Stimulated activated naive B cell treated with anti-CD40 and anti-IgM and Interleukin-4, amounts not matched to agents 10 μg/mL and 1 μg/mL and 100 μg/mL, for 72 hours (primary cell): ENCODE measurements at places on chromosomes 3 and 15.

GRCh38 chr3:48637305-48637704 lies 2.0 kb upstream of the SLC26A6 start:
- DNase-seq: no peak

- DNase-seq: no peak
These were observed 1.5 kb upstream of the AMOTL2 start for GRCh38 chr3:134375582-134376384.

DNA sequence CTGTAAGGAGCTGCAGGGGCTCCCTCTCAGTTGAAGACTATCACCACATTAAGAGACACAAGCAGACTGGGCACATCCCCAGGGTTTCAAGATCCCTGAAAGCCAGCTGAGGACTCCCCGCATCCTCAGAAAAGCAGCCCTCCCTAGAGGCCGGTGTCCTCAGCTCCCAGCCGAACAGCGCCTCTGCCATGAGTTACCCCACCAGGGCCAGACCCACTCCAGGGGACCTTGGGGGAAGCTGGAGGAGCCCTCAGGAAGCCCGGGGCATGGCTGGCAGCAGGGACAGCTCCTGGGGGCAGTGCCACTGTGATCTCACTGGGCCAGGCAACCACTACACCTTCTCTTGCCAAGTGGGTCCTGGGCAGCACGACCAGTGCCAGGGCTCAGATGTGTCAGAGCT lies 8.1 kb downstream of the KLF15 start:
- no peak for DNase-seq

DNA sequence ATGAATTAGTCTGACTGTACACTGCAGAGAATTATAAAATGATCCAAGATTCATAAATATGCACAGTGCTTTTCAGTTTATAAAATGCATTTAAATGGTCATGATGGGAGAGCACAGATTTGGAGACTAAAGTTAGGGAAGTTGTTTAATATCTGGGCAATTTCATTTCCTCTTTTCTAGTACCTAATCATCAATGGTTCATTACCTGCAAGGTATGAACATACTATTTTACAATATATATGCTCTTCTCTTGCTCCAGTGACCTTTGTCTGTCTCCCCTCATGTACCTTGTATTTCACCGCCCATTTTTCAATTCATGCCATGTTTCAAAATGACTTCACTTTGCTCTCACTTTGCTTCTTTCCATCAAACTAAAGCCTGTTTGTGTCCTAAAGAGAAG lies 114.5 kb downstream of the SUCNR1 start:
- no peak for DNase-seq

DNA sequence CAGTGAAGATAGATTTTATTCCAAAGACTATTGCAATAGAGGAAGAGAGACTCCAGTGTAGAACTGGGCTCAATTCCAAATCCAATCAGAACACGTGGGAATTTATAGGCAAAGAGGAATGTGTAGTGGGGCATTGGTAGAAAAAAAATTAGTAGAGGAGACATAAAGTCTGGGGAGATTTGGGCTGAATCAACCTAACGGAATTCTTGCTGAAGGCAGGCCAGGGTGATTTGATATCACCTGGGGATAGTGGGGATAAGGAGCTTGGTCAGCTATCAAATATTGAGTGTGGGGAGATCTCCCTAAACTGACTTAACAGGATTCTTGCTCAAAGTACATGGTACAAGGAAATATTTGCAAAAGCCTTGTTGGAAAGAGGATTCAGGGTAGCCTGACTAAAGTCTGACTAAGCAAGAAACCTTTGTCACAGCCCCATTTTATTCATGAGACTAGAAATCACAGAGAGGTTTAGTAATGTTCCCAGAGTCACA lies 29.6 kb downstream of the SST start:
- no peak for DNase-seq

DNA sequence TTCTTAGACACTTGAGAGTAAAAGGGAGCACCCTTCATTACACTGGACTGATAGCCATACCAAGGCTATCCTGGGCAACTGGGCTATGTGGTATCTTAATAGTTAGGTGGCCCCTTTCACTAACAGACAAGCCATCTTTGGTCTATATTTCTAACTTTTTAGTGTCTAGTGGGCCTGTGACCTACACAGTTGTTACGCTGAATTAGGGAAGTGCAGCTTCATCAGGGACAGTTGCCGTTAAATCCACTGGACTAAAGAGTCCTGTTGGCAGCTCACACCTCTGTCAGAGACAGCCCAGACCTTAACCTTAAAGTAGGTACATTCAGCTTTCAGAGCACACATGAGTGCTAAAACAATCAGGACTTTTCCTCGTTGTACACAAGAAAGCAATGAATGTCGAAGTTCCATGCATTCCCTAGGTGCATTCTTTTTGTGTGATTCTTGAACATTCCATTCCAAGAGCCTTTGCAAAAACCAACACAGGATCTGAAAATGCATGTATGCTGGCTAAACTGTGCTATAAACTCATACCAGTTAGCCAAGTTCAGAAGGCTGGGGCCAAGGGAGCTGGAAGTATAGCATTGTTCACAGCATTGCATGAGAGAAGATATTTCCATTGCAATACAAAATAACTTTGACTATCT lies 230.2 kb upstream of the EIF1B start:
- DNase-seq: no peak

DNA sequence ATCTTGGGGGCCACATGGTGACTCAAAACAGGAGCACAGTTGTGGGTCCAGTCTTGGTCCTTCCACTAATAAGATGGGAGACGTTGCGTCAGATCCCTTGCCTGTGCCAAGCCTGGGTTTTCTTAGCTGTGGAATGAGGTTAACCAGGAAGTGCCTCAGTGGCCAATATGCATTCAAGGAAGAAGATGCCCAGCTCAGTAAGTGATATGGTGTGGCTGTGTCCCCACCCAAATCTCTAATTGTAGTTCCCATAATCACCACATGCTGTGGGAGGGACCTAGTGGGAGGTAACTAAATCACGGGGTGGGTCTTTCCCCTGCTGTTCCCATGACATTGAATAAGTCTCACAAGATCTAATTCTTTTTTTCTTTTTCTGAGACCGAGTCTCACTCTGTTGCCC lies 6.4 kb downstream of the ALG1L2 start:
- DNase-seq: no peak

DNA sequence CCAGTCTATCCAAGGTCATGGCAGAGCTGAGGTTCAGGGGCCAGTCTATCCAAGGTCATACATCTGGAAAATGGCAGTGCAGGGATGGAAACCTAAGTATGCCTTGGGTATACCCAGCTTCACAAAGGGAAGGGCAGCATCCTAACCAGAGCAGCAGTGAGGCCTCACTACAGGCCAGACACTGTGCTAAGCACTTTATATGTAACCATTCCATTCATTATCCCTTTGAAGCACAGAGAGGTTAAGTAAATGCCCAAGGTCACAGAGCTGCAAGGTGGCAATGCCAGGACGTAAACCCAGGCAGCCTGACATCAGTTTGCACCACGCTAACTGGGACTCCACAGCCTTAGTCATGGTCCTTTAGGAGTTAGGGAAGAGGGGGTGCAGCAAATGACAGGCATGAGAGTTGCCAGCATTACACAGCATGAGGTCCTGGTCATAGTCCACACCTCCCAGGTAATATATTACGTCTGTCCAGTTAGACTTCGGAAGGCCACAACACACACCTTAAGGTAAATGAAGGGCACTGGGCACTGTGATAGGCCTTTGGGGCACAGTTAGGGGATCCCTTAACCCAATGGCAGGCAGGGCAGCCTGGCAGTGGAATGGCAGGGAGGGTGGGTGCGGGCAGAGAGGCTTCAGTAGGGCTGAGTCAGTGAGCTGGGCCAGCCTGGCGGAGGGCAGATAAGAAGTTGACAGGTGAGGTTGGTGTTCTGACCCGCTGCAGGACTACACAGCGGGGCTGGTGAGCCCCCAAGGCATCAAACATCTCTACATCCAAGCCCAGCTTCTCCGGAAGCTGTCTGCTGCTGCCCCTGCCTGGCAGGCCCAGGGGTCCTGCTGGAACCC lies 21.1 kb upstream of the CORO2B start:
- no peak for DNase-seq

DNA sequence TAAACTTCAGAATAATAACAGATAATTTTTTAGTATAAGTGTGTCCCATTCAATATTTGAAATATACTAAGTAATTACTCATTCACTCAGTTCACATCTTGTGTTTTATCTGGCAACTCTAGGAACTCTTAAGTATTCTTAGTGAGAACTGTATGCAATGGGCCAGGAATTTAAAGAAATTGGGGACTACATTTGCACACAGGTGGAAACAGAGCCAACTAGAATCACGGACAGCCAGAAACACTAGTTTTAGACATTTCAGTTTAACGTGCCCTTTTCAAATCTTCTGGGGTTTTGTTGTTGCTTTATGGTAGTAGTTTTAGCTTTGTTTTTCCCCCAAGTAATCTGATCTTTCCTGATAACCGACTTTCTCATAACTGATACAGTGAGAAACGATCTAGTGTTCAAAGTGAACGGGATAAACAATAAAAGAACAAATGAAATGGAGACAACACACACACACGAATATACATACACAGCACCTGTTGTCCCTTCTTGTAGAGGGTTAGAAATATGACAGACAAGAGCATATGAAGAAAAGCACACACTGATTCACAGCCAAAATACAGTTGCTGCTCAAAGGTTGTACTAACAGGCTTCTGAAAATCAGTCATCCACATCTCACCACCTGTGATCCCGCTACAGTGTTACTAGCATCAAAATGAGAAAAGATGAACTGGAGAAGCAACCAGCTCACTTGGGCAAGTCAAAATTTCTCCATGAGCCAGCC lies 167.0 kb downstream of the FMN1 start:
- DNase-seq: no peak

DNA sequence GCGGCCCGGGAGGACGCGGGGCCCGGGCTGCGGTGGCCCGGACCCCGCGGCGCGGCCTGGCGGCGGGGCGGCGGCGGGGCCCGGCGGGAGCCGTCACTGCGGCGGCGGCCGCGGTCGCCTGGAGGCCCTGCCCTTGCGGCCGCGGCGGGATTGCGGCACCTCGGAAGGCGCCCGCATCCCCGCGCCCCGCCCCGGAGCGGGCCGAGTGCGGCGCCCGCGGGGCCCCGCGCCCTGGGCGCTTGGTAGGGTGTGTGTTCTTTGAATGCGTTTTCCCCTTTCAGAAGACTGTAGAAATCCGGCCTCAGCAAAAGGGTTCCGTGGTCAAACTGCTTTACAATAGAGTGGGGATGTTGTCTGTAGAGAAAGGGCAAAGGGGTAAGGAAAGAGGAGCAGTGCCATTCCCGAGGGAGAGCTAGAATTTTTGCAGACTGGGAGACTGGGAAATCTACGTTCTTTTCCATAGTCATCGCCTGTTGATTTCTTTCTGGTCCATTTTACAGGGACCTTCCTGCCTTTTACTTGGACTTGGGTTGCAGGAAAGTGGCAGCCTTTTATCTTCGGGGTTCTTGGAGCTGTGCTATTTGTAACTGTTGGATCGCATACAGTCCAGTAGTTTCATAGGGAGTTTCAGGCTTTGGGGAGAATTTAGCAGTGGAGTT lies 630 bp downstream of the SNRK start:
- no peak for DNase-seq

DNA sequence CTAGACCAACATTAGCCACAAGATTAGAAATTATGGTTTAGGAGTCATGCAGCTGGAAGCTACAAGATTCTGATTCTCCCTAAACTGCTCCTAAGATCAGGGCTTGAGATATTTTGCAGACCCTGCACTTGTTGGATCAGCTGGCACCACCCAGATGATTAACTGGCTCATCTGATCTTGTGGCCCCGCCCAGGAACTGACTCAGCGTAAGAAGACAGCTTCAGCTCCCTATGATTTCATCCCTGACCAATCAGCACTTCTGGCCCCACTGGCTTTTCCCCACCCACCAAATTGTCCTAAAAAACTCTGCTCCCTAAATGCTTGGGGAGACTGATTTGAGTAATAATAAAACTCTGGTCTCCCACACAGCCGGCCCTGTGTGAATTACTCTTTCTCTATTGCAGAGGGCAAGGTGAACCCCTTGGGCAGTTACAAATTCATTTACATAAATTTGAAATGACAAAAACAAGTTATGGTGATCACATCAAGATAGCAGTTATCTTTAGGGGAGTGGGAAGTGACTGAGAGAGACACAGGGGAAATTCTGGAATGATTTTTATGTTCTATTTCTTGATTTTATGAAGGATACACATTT lies 76.5 kb downstream of the CD200R1L start:
- DNase-seq: peak; percentile 32

- DNase-seq: no peak
These were observed 15.0 kb downstream of the PTH1R start for GRCh38 chr3:46892285-46893145.

DNA sequence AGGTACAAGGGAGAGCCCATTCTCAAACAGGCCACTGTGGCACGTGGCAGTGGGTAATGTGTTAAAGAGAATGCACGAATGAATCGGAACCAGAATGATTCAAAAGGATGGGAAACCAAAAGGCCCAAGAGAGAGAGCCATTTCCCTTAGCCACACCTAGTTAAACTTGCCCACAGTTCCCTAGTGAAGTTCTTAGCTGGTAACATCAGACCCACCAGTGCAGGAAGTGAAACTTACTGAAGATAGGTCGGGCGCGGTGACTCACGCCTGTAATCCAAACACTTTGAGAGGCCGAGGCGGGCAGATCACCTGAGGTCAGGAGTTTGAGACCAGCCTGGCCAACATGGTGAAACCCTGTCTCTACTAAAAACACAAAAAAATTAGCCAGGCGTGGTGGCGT lies 97.1 kb downstream of the MEX3B start:
- peak; percentile 12 for DNase-seq

GRCh38 chr3:147358144-147358992 lies 48.0 kb downstream of the ZIC4 start:
- no peak for DNase-seq

GRCh38 chr15:68232449-68232848 lies 2.9 kb upstream of the CLN6 start:
- no peak for DNase-seq

DNA sequence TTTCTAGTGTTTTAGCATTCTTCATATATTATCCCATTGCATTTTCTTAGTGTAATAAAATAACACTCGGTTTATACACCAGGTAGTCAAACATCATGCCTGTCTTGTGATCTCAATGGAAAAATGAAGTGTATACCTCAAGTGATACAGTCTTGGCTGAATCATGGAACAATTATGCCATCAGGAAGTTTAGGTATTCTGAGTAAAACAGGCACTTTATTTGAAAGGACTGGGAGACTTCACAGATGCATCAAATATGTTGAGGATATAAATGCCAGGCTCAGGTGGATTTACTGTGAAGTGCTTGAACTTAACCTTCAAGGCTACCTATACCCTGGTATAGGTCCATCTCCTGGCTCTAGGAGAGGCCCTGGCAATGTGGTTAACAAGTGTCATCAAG lies 8.5 kb downstream of the TGFBR2 start:
- DNase-seq: no peak

DNA sequence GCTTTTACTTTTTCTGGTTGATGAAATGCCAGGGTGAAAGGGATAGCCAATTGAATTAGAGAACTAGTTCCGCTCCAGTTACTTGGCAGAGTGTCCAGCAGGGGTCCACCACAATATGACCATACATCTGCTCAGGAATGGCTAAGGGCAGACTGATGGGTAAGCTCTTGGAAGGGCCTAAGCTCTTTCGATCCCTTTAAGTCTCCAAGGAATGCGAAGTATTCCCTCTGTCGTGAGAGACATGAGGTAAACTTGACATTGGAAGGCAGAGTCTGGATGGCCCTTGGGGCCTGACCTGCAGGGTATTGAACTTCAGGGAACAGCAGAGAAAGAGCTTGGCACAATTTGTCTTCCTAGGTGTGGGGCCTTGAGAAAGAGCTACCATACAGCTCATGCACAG lies 805.8 kb downstream of the PLOD2 start:
- DNase-seq: no peak
